CD4-positive, alpha-beta T cell treated with Interleukin-17A for 4 hours (primary cell): ENCODE measurements at places on chromosomes 7 and 10.

DNA sequence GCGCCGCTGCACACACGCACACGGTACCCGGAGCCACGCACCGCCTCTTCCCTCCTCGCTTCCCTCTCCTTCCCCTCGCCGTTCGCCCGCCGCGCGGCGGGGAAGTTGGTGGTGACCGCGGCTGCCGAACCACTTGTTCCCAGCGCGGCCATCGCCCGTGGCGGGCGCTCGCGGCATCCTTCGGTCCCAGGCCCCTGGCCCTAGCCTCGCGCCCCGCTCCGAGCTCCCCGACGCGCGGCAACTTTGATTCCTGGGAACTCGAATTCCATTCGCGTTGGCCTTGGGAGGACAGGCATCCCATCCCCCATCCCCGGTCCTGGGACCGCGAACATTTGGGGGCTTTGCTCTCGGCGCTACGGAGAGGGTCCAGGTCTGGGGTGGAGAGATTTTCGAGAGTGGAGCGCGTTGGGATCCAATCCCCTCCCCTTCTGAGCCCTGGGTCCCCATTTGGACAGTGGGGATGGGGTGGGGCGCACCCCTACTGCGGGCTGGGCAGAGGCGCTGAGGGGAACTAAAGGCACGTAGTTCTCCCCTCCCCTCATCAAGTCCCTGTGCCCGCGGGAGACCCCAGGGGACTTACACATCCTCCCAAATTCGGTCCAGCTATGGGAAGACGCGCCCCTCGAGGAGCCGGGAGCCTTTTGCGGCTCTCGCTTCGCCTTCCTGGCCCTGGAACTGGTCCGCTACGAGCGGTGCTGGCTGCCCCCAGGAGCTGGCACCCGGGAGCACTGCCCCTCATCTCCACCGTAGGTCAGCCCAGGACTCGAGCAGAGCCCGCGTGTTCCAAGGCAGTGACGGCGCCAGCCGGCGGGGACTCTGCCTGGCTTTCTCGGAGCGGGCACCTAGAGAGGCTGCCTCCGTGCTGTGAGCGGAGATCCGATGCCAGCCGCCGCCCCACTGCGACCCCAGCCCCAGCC is 834 bp downstream of the CDH23 start:
- DNase-seq: no peak

DNA sequence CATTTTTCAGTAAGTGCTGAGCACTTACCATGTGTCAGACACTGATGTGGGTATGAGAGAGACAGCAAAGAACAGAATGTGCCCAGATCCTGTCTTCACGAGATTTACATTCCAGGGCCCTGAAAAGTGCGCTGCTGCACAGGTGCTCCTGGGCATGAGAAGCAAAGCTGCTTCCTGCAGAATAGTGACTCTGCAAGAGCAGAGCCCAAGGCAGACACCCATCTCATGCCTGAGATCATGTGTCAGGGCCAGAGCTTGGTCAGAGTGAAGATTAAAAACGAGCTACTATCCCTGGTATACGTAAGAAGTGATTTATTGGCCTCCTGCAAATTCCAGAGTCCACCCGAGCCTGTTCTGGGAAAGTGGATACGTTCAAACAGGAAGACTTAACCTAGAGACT is 824.4 kb downstream of the GRID1 start:
- no peak for DNase-seq

- DNase-seq: no peak
Observed at GRCh38 chr10:34102237-34102673, 712.8 kb downstream of the PARD3 start.

- no peak for DNase-seq
Observed at GRCh38 chr10:22821501-22821900, 106.4 kb upstream of the ARMC3 start.

DNA sequence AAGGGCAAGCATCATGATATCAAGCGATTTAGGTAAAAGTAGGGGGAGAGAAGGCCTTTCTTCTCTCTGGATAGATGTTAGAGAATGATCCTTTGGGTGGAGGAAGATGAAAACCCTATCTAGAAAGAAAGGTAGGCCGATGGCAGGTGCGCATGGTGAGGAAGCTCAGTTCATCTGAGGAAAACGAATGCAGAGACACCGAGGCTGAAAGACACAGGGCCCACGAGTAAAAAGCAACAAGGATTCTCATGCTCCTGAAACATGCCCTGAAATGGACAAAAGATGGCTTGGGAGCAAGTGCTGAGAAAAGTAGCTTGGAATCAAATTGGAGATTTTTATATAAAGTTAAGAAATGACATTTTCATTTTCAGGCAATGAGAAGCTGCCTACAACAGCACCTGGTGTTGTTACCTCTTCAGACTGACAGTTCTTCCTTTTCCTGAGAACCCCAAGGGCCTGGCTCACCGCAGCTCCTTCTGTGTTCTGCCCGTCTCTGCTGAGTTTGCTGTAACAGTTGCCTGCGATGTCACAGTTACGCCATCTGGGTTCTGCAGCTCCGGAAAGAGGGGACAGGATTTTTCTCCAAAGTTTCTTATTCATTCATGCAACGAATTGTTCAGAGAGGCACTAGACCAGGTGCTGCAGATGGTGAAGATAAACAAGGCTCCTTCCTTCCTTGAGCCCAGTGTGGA is 402.0 kb upstream of the KLF6 start:
- DNase-seq: no peak

GRCh38 chr7:22419488-22419887 is 62.5 kb upstream of the RAPGEF5 start:
- DNase-seq: no peak
